ENCODE measurements at places on chromosomes 1 and 21.
A peak's percentile ranks its signal among the peaks of the same experiment; 100 is the strongest.

DNA sequence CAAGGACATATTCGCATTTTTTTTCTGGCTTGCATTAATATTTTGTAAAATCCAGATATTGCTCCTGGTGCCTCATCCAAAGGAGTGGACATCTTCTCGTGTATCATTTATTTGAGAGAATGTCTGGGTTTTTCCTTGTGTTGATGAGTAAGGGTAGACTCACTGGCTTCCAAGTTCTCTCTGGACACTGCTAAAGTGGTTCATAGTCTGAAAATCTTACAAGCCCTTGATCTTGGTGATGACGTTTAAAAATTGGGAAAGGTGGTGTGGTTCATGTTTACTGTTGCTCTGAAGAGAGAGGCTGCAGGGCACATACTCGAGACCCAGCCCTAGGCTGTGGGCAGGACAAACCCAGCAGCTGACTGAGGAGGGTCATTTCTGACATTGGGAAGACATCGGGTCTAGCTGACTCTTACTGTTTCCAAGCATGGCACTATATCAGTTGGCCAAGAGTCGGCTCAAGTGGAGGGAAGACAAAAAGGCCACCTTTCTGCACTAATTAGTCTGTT lies 296.2 kb downstream of the LMX1A start:
- no peak for DNase-seq

GRCh38 chr1:18814425-18814824 lies 45.0 kb downstream of the TAS1R2 start:
- no peak for DNase-seq

DNA sequence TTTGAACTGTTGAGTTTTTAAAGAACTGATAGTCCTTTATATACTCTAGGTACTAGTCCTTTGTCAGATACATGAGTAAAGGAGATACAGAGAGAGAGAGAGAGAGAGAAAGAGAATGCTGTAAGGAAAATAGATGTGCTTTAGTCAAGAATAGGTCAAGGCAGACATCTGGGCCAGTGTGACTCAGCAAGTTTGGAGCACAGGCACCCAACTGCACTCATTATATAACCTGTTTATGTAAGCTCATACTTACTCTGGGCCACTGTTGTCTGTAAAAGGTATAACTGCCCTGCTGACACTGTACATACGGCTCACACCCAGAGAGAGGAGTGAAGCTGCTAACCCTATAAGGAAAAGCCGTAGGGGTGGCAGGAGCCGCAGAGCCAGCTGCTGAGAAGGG lies 32.2 kb upstream of the AKT3 start:
- no peak for DNase-seq

- DNase-seq, result no peak
Observed at GRCh38 chr1:233512538-233512937, 101.4 kb upstream of the KCNK1 start.

GRCh38 chr1:109156916-109157385 lies 43.0 kb downstream of the ELAPOR1 start:
- DNase-seq, result no peak

GRCh38 chr1:52157582-52157981 lies 15.7 kb downstream of the ZFYVE9 start:
- no peak for DNase-seq

GRCh38 chr1:204053893-204054292 lies 19.0 kb upstream of the SOX13 start:
- DNase-seq, result no peak

GRCh38 chr1:116161877-116162390 lies 50.7 kb downstream of the MAB21L3 start:
- DNase-seq, result no peak

DNA sequence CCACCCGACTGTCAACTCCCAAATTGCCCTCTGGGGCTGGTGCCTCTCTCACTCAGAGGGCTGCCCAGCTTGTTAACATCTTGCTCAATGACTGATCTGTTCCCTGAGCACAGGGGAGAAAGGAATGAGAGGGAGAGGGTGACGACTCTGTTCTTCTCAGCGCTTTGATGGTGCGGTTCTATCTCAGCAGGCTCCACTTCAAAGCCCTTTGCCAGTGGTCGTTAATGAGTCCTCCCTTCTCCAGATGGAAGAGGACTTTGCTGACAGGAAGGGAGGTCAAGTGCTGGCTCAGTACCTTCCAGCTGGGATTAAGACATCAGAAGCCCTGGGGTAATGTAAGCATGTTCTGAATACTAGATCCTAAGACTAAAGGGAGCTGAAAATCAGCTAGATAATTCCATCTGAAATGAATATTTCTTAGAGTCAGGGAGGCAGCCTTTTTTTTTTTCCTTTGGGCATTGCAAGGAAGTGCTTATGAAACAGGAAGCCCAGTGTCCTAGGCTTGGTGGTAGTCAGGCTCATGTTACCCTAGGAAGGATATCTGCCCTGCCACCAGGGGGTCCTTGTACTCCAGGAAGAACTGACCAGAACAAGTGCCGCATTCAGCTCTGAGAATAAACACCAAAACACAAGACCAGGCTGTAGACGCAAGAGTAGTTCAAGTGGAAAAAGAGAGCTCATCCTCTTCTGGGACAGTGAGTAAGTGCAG lies 4.7 kb downstream of the FMOD start:
- DNase-seq, result no peak

- no peak for DNase-seq
Observed at GRCh38 chr1:76501136-76501535, 366.1 kb upstream of the ST6GALNAC5 start.

- no peak for DNase-seq
Observed at GRCh38 chr1:230548357-230548756, 93.9 kb upstream of the COG2 start.

GRCh38 chr1:223621312-223621734 lies 44.2 kb downstream of the CAPN8 start:
- no peak for DNase-seq

- no peak for DNase-seq
Observed at GRCh38 chr1:200960236-200960947, 63.1 kb downstream of the KIF21B start.

- DNase-seq, result no peak
Observed at GRCh38 chr1:63937461-63938022, 163.7 kb downstream of the ROR1 start.

- no peak for DNase-seq
Observed at GRCh38 chr1:113849072-113849471, 22.4 kb downstream of the PTPN22 start.

- no peak for DNase-seq
Observed at GRCh38 chr1:180157108-180157507, 2.4 kb downstream of the QSOX1 start.

DNA sequence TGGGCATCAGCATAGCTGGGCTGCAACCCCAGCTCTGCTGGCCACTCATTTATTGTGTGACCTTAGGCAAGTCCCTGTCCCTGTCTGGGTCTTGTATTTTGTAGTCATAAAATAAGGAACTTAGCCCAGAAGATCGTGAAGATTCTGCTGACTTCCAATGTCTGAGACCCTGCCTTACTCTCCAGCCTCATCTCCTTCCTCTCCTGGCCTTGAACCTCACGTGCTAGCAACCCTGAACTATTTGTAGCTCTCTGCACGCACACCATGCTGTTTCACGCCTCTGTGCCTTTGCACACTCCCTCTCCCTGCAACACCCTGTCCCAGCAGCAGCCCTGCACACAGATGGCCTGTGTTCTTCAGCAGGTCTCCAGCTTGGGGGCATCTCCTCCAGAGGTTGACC lies 121.1 kb downstream of the LACTBL1 start:
- DNase-seq, result no peak

GRCh38 chr1:179848233-179848632 lies 29.4 kb downstream of the TOR1AIP2 start:
- no peak for DNase-seq

DNA sequence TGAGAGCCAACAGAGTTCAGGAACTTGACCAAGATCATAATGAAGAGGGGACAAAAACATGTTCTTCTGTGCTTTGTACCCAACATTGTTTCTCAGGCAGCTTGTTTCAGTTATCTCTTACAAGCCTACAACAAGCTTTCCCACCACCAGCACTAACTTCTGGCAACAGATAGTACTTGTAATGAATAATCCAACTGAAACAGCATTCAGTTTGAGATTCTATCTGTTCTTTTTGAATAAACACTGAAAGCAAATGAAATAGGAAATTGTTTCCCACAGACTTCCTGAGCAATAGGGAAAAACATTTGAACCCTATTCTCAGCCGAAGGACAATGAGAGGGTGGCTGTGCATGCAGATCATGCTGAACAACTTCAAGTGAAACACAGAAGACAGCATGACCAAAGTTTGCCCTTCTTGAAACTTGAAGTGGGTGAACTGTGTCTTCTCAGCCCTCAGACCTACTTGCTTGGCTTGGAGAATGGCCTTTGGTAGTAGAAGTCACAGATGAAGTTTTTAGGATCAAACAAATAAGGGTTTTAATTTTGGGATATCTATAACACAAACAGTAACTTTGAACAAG lies 11.2 kb upstream of the HOOK1 start:
- no peak for DNase-seq

- no peak for DNase-seq
Observed at GRCh38 chr21:43364851-43365424, 62.0 kb downstream of the SIK1 start.

DNA sequence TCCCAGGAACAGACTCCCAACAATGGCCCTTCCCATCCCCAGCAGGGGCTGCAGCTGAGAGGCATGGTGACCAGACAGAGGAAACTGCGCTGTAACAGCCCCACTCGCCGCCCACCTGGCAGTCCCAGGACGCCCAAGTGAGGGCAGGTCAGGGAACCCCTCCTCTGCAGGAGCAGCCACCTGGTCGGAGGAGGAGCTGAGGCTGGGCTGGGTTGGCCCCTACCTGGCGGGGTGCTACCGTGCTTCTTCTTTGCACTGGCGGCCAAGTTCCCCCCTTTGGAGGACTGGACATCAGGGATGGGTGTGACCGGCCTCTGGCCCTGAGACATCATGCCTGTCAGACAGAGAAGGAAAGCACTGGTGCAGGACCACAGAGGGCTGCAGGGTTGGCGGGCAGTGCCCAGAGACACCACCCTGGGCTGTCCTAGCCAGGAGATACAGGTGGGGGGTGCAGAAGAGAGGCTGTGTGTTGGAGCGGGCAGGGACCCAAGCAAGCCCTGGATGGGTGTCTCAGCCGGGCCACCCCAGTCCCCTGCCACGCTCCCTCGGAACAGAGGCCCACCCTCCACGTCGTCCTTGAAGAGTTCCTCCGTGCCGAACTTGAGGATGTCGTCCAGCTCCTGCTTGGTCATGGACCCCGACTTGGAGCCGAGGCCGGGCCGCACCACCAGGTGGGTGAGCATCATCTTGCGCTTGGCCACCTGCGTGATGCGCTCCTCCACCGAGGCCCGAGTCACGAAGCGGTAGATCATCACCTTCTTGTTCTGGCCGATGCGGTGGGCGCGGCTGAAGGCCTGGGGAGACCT lies 51.6 kb downstream of the CHD5 start:
- no peak for DNase-seq

DNA sequence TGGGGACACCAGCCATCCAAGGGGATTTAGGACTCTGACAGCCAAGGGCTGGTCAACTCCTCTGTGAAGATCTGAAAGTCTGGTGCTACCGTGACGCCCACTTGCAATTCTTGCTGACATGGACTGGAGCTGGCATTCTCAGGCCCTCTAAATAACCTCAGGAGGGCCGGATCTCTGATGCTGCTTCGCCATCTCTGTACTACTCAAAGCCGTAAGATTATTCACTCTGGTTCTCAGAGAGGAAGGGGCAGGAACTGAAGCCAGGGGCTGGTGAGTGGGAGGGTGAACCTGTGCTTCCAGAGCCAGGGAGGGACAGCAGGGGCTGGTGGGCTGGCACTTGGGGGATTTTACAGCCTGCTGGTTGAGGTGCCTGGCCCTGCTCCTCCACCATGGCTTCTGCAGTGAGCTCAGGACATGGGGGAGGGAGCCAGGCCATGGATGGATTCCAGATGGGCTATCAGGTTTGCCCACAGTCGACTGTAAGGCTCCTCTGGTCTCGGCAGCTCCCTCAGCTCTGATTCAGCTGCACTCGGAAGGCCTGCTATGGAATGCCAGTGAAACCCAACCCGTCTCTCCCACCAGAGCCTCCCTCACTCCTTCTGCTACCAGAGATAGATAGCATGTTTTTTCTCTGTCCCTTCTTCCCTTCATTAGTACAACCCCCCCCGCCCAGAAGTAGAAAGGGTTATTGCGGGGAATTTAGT lies 84.5 kb downstream of the PLXNA2 start:
- no peak for DNase-seq

DNA sequence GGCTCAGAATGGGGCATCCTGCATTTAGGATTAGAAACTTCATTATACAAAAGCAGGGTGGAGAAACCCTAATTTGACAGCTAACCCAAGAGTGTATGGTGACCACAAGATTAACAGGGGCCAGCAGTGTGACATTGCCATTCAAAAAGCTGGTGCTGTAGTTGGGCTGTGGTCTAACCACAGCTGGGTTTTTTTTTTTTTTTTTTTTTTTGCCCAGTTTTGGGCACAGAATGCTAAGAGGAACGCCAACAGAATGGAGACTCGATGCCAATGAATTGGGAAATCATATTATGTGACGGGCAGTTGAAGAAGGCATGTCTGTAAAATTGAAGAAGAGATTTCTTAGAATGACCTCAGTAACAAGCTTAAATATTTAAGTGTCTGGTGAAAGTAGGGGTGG lies 58.4 kb downstream of the NFIA start:
- no peak for DNase-seq

- no peak for DNase-seq
Observed at GRCh38 chr1:25247829-25248754, 838 bp upstream of the RSRP1 start.

DNA sequence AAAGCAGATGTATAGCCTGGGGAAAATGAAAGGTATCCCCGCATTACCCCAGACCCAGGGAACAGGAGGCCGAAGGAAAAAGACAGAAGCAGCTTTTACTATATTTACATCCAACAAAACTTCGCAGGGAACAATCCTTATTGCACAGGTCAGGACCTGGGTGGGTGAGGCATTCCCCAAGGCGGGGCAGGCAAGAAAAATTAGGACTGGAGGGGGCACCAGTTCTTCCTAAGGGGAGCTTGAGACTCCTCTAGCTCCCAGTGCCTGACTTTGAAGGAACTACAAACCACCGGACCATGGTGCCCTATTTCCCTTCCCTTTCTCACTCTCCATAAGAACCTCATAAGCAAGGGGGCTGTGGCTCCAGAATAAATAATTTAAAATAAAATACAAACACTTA lies 6.7 kb upstream of the GATAD2B start:
- DNase-seq, result no peak

DNA sequence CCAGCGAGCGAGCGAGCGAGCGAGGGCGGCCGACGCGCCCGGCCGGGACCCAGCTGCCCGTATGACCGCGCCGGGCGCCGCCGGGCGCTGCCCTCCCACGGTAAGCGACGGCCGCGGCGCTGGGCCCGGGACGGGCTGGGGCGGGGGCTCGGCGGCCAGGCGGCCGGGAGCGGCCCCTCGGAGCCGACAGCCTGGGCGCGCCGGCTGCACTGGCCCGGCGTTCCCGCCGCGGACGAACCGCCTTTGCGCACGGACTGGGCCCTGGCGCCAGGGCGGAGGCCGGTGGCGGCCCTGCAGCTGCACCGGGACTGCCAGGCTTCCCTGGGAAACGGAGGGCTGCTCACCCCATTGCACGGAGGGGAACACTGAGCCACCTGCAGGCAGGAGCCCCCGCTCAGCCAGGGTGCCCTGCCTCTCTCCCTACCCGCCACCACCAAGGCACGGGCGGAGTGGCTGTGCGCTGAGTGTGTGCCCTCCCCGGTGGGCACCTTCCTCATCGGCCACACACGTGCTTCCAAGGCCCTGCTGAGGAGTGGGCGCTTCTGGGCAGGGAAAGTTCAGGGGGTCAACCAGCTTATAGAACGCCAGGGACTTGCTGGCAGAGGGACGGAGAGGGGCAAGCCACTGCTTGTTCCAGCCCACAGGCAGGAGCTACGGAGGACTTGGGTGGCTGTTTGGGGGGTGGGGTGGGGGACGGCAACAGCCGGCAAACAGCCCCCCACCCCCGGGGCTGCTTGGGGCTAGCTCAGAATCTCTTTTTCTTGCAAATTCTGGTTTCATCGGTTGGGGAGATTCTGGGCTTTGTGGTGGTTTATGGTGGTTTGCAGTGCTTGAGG lies 532 bp downstream of the CSF1 start:
- DNase-seq, result peak; percentile 46

All from DND-41 (cell line).